HuH-7.5 (cell line): ENCODE measurements at places on chromosomes 3 and 15.

GRCh38 chr3:102715030-102715697 is 280.3 kb downstream of the ZPLD1 start:
- no peak for DNase-seq

- no peak for DNase-seq
Observed at GRCh38 chr15:37079726-37080125, 20.6 kb downstream of the MEIS2 start.

DNA sequence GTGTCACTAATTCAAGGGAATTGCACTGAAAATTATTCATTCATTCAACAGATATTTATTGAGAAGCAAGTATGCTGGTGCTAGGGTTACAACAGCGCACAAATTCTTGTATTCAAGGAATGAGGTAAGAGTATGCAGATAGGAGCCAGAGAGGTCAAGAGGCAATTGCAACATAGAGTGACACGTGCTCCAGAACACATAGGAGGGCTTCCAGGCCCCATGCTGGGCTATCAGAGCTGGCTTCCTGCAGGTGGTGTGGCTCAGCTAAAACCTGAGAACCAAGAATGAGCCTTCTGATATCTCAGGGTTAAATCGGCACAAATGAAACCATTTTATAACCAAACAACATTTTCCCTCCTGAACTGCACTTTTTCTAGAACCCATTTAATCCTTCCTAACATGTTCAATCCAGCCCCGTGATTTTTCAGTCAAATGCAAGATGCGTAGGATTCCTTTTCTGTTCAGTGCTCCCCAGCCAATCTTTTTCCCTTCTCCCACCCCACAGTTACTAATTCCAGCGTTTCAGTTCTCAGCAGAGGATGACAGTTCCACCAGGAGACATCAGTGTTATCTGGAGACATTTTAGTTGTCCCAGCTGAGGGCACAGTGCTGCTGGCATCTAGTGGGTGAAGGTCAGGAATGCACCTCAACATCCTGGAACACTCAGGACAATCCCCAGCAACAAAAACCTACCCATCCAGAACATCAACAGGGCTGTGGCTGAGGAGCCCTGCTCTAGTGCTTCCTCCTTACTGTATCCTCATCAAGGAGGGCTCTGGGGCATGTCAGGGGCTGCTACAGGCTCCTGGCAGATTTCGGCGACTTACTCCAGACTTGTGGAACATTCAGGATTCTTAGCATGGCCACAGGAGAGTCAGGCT is 13.1 kb downstream of the CCR5AS start:
- peak; percentile 64 for DNase-seq

GRCh38 chr3:15578289-15578867 is 23.0 kb downstream of the HACL1 start:
- DNase-seq = no peak

GRCh38 chr3:169930843-169931242 is 19.5 kb downstream of the SAMD7 start:
- no peak for DNase-seq

DNA sequence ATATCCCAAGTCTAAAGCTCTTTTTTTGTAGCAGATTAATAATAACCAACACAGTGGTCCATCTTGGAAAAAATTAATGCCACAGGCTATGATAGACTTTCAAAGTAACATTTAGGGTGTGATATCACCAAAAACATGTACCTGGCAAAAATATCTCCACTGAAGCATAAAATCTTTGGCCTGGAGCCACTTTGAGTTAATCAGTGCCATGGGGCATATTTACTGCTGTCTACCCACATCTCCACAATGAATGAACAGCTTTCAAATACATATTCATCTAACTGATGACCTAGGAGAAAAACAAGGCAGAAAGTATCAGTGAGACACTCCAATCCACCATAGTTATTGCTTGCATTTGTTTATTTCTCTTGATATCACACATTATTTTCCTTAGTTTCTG is 296.0 kb upstream of the MDFIC2 start:
- DNase-seq = no peak

DNA sequence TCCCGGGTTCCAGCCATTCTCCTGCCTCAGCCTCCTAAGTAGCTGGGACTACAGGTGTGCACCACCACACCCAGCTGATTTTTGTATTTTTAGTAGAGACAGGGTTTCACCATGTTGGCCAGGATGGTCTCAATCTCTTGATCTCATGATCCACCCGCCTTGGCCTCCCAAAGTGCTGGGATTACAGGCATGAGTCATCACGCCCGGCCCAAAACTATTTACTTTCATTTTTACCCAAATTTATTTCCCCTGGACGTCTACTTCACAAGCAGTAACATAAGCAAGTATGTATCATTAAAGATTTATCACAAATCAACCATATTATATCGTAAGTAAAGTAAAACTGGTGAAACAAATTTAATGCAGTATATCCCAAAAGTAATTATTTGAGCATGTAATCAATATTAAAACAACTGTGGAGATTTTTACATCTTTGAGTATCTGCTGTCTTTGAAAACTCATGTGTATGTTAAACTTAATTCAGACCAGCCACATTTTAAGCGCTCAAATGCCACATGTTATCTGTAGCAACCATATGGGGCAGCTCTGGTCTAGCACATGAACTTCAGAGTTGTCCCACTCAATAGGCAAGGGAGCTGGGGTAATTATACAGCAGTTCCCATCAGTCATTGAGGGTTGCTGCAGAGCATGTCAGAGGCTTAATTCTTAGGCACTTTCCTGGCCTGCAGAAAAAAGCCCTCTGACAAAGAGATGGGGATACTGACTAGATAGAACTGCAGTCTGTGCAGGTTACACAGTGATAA is 185.7 kb upstream of the CTDSPL start:
- DNase-seq = no peak

DNA sequence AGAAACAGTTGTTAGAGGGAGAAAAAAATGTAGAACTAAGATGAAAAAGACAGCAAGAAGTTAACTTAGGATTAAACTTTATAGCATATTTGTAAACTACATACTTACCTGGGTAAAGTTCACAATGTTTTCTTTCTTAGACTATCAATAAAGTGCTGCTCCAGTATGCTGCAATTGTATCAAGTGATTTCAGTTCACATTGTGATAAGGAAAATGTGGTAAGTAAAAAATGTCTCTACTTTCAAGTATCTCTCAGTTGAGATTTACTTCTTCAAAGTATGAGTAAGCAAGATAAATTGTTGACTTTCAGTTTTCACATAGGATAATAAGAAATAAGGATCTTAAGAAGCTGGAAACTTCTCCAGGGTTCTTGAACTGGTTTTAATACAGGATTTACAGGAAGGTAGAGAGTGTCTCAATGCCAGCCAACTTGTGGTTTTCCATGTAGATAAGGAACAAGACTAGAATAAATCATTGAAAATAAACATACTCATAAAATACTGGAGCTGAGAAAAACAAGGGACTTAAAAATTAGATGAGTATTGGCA is 528.8 kb downstream of the UNC13C start:
- no peak for DNase-seq

DNA sequence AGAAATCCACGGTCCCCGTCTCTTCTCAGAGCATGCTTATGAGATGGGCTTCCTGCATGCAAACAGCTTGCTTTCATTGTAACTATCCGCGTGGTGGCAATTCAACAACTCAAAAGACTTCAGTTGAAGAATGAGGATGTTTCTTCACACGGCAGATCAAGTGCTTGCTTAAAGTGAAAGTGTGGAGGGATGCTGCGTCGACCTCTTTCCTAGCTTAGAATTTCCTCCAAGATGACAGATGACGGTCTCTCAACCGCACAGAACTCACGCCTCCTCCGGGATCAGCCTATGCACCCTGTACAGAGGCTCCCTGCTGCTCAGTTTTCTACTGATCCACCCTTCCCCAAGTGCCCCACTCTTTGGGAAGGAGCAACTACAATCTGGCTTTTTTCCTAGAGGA is 47.8 kb downstream of the PCSK6 start:
- no peak for DNase-seq

- no peak for DNase-seq
Observed at GRCh38 chr15:47384341-47384740, 333.0 kb upstream of the SEMA6D start.

- peak; percentile 29 for DNase-seq
Observed at GRCh38 chr15:34582461-34583371, 735 bp downstream of the GOLGA8B start.

- no peak for DNase-seq
Observed at GRCh38 chr3:156721687-156722618, 47.6 kb downstream of the TIPARP start.
